ENCODE measurements at places on chromosomes 1 and 21.

DNA sequence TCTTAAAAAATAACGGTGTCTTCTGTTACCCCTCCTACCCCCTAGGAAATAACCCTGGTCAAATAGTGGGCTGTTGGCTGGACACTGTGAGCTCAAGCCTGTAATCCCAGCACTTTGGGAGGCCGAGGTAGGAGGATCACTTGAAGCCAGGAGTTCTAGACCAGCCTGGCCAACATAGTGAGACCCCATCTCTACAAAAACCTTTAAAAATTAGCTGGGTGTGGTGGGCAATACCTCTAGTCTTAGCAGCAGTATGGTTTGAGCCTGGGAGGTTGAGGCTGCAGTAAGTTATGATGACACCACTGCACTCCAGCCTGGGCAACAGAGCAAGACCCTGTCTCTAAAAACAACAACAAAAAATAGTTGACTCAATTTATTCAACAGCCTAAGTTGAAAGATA lies 453.7 kb downstream of the SIPA1L2 start:
- no peak for DNase-seq

- no peak for DNase-seq
Measured at GRCh38 chr1:199931666-199932377, 95.7 kb upstream of the NR5A2 start.

- no peak for DNase-seq
Measured at GRCh38 chr1:175673371-175674150, 69.8 kb downstream of the TNR start.

DNA sequence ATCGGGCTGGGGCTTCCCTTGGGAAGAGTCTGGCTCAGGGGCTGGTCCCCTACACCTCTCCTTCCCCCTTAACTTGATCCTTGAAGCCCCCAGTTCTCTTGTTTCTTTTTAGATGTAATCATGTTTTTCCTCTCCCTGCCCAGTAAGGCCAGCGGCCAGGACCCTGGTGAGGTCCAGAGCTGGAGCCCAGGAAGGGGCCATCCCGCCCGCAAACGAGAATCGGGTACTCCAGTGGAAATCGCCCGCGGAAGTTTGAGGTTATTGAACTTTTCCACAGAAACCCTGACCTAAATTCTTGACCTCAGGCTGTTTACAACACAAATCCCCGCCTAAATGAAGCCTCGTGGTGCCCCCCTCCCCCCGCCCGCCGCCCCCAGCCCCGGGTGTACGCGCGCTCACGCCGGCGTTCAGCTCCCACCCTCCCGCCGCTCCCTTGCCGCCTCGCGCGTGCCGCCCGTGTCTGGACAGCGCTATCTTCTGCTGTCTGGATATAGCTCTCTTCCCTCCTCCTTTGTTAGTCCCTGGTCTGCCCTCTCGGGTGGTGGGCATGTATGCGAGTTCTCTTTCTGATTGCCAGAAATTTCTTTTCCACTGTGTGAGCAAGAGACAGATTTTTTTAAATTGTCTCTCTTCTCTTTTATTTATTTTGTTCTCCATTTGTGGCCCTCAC lies 165.9 kb upstream of the CACNA1E start:
- DNase-seq = no peak
